ENCODE measurements at places on chromosomes 16 and 17.

DNA sequence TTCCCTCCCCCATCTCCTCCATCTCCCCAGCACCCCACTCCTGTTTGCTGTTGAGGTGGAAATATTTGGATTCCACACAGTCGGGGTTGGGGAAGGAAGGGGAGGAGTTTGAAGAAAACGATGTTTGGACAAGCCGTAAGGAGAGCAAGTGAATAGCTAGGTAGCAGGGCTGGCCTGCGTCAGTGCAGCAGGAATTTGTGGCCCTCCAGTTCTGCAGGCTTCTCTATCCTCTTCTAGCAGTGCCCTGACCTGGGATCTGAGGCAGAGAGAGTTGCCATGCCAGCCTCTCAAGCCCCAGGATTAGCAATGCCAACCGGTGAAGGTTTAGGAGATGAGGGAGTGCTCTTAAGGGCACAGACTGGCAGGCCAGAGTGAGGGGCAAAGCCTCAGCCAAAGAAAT is 12.5 kb downstream of the TLCD2 start:
- DNase-seq = no peak

GRCh38 chr17:49705254-49705653 is 2.5 kb downstream of the SLC35B1 start:
- DNase-seq = no peak

GRCh38 chr16:27291106-27291505 is 22.5 kb upstream of the NSMCE1 start:
- no peak for DNase-seq

- DNase-seq = no peak
Observed at GRCh38 chr17:40980596-40980995, 3.5 kb downstream of the KRT40 start.

- no peak for DNase-seq
Observed at GRCh38 chr17:50955667-50956120, 89.5 kb upstream of the TOB1 start.

GRCh38 chr17:32659419-32659842 is 172.6 kb downstream of the CDK5R1 start:
- DNase-seq = peak; percentile 65

DNA sequence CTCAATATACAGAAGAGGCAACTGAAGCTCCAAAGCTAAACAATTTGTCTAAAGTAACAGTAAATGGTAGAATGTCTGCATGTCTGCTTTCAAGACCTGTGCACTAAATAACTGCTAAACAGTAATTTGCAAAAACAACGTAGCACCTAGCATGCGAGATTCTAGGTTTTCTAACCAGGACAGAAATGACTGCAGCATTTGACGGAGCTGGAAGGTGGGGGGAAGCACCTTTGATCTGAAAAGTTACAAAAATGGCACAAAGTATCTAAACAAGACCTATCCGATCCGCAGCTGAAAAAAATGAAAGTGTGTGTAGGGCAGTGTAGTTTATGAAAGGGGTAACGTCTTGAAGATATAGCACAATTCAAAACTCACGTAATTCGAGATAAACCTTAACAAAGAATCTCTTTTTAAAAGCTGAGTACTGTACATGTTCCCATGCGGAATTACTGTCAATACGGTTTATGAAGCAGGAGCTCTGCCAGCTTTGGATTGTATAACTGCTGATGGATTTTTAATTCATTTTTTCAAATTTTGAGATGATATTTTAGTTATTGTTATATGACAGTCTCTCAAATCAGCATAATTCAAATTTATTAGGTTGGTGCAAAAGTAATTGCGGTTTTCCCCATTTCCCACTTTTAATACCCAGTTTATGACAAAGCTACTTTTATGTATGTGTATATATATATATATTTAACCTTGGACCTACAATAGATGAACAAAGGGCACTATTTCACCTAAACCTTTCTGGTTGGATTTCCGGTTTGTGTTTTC is 1.2 kb upstream of the WIPI1 start:
- no peak for DNase-seq

- DNase-seq = no peak
Observed at GRCh38 chr16:77430787-77431585, 3.8 kb downstream of the ADAMTS18 start.

DNA sequence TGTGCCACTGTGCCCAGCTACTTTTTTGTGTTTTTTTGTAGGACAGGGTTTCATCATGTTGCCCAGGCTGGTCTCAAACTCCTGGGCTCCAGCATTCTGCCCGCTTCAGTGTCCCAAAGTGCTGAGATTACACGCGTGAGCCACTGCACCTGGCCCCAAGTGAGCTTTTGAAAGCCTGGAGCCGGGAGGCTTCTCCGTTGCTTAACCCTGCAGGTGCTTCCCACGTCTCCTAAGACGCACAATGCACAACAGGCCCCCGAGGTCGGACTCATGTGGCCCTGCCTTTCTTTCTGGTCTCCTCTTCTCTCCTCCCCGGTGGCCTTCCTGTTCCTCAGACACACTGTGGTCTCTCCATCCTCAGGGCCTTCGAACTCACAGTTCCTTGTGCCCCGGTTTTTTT is 12.5 kb downstream of the RABEP2 start:
- no peak for DNase-seq

DNA sequence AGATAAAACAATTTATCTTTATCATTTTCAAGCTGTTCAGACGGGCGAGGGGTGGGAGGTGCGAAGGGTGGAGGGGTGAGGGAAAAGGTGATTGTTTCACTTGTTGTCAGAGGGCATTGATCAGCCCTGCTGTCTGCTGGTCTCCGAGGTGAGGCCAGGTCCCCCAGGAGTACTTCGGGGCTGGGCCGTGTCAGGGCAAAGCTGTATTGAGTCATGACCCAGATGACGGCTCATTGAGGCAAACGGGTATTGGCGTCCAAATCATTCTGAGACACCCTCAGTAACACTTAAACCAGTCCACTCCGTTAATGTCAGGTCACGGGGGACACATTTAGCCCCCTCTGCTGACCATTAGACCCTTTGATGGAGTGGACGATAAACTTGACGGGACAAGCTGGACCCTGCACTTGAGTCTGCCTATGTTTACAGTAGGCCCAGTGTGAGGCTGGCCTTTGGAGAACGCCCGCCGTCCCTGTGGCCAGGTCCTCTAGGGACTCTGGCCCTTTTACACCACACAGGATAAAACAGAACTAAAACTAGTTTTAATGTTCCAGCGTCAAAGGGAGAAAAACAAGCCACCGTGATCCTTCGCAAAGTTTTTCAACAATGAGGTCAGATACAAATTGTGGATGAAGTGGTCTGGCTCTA is 502.2 kb upstream of the ZFHX3 start:
- no peak for DNase-seq

DNA sequence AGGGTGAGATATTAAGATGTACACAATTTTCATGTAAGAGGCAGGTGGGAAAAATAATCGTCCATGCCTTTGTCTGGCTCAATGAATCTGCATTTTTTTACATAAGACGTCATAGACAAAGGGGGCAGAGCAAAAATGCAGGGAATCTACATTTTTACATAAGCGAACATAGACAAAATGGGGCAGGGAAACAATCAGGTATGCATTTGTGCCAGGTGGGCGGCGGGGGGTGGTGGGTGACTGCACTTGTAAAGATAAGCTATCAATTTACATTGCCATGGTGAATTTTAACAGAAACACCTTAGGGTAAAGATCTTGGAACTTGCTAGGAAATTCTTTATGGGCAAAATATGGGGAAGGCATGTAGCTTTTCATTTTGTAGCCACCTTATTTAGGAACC is 96.3 kb upstream of the CES5A start:
- no peak for DNase-seq

DNA sequence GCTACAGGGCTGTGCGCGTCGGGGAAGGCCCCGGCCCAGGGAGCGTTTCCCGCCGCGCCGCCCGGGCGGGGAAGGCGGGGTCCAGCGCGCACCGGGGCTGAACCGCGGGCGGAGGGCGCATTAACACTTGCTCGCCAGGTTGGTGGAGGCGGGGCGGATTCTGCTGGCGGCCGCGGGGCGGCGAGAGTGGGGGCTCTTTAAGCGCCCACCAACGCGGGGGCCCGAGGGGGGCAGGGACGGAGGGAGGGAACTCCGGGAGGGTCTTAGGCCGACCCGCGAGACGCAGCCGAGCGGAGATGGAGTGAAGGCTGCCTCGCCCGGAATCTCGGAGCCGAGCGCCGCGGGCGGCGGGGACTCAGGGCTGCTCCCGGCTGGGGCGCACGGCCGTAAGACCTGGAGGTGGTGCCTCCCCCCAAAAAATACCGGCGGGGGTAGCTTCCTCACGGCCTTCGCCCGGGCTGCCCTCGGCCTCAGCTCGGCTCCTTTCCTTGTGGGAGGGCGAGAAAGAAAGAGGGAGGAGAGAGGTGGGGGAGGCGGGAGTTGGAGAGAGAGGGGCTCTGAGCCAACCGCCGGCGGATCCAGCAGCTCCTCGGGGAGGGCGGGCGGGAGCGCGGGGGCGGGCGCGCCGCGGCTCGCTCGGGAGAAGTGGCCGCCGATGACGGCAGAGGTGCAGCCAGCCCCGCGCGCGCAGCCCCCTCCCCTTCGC is 415 bp upstream of the FOXF1 start:
- DNase-seq = no peak

GRCh38 chr16:50666658-50667496 is 14.2 kb downstream of the SNX20 start:
- peak; percentile 59 for DNase-seq

GRCh38 chr16:12375046-12375740 is 398.7 kb downstream of the SNX29 start:
- DNase-seq = no peak

DNA sequence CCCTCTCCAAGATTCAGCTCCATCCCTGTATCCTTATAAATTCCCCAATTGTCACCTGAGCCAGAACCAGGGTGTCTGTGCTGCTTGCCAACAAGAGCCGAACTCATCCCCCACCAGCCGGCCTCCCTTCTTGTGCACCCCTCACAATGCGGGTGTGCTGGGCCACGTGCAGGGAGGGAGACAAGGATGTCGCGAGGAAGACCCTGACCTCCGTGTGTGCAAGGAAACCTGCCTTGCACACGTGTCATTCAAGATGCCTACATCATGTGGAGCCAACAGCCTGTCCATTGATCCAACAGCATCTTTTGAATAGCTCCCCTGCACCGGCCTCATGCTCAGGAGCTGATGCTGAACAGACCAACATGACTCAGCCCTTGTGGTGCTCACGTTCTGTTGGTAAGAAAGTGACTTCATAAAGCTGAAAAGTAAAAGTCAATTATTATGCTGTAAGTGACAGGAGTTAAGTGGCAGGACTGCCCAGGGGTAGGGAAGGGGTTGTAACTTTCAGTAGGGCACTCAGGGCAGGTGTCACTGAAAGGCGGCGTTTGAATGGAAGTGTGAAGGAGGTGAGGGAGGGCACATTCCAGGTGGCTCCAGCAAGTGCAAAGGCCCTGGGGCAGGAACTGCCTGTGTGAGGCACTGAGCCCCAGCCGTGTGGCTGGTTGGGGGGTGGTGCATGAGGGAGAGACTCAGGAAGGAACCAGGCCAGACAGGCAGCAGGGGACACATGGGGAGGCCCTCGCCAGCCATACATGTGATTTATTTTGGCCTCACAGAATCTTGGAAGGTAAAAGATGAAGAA is 302.2 kb downstream of the FOXL1 start:
- no peak for DNase-seq

GRCh38 chr17:21602176-21602575 is 90.1 kb upstream of the KCNJ18 start:
- DNase-seq = no peak

GRCh38 chr17:69551212-69552010 is 136.9 kb downstream of the MAP2K6 start:
- DNase-seq = no peak

GRCh38 chr16:2256531-2257140 is 5.2 kb upstream of the ECI1 start:
- DNase-seq = no peak

- no peak for DNase-seq
Observed at GRCh38 chr16:57704905-57705852, 10.6 kb downstream of the DRC7 start.

DNA sequence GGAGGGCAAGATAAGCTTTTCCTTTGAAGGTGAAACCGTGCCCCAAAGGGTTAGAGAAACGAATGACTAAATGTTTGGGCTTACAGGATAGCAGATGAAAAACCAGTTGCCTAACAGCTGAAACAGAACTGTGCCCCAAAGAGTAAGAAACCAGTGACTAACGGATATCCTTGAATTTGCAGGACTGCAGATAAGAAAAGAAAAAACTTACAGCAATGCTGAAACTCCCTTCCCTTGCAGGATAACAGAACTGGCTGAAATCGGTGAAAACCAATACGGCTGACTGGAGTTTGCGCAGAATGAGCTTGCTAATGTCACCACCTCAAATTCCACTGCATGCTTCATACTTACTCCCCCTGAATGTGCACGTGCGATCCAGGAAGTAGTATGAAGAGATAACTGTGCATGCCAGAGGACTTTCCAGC is 175.2 kb upstream of the NLRP1 start:
- DNase-seq = no peak

GRCh38 chr16:70635336-70636016 is 10.9 kb upstream of the IL34 start:
- no peak for DNase-seq

- peak; percentile 7 for DNase-seq
Observed at GRCh38 chr16:85613604-85614337, 649 bp downstream of the GSE1 start.

DNA sequence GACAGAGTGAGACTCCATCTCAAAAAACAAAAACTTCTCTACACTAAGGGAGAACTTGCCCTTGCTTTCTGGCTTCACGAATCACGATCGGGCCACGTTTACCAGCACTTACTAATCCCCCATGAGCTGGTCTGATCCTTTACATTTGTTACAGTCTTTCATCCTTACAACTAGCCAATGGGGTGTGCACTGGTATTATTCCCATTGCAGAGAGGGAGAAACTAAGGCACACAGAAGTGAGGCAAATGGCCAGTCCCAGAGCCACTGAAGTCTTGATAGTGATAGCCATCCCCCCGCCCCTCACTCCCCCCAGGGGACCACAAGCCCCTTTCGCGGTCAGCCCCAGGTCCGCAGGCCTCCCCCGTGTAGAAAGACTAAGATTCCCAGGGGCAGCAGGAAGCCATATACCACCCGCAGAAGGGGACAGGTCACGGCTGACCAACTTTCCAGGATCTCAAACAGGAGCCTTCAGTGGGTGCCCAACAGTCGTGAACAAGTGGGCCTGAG is 868 bp downstream of the NATD1 start:
- DNase-seq = no peak

- peak; percentile 36 for DNase-seq
Observed at GRCh38 chr17:17151055-17151454, 55.1 kb downstream of the PLD6 start.

DNA sequence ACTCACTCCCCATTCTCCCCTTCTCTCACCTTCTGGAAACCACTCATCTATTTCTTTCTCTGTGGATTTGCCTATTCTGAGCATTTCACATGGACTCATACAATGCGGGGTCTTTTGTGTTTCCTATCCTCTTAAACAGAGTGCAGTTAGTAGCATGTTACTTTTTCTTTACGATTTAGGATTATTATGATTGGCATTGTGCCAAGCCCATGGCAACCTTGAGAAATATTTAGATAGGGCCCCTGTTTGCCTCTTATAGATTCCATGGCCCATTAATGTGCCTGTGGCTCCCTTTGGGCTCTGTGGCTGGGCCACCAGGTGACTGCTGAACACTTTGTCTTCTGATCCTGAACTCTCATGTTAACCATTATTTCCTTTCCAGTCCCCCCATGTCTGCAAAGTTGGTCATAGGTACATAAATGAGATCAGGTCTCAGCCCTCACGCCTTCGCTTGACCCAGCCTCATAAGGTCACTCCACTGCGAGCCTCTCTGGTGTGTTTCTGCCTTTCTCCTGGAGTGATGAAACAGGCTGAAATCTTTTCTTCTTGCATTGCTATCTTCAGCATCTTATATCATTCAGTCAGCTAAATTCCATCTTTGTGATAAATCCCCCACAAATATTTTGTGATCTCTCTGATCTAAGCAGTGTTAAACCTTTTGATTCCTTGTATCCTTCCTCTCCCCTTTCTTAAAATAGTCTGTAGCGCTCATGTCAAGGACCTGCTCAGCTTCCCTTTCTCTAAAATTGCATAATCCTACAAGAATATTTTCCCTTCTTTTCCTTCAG is 44.0 kb downstream of the MYH3 start:
- no peak for DNase-seq

All from activated naive CD4-positive, alpha-beta T cell treated with Interleukin-2 at 50 U/mL for 16 hours (primary cell).